ENCODE measurements at places on chromosomes 1 and 21.

DNA sequence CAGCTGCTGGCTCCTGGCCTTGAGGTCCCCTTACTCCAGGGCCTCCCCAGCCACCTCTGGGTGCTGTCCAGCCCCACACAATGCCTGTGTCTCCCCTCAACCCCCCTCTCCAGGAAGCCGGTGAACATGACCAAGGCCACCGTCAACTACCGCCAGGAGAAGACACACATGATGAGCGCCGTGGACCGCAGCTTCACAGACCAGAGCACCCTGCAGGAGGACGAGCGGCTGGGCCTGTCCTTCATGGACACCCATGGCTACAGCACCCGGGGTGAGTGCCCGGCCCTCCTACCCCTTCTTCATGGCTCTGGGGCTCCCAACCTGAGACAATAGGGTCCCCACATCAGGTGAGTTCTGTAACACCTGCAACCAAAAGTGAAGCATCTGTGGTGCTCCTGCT lies 55.4 kb downstream of the PTPRU start:
- DNase-seq, result no peak

- no peak for DNase-seq
Measured at GRCh38 chr1:234175363-234175762, 197.9 kb upstream of the COA6 start.

DNA sequence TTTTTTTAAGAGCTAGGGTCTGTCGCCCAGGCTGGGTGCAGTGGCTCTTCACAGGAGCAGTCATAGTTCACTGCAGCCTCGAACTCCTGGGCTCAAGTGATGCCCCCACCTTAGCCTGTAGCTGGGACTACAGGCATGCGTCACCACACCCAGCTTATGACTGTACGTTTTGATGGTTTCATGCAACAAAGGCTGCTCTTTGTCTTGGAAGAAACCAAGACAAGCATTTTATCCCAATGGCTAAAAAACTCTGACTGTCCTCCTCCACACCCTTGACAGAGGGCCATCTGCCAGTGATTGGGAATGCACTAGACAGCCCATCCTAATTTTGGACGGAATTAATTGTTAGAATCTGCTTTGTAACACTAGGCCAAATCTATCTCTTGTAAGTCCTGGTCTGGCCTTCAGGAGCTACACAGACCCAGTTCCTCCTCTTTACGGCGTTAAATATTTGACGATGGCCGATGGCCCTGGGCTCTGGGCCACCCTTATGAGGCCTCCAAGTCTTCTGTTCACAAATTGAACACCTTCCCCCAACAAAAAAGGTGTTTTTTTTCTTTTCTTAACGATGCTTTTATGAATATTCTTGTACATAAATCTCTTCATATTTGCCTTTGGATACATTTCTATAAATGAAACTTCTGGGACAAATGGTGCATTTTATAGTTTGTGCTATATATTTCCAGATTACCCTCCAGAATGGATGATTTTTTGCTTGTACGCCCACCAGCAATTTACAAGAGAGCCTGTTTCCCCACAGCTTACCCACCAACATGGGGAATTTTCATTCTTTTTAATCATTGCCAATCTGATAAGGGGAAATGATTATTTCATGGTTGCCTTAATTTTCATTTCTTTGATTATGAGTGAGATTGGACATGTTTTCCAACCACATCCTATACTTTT lies 104.8 kb upstream of the SLC25A33 start:
- no peak for DNase-seq

GRCh38 chr1:190564117-190564516 lies 86.5 kb upstream of the BRINP3 start:
- no peak for DNase-seq

DNA sequence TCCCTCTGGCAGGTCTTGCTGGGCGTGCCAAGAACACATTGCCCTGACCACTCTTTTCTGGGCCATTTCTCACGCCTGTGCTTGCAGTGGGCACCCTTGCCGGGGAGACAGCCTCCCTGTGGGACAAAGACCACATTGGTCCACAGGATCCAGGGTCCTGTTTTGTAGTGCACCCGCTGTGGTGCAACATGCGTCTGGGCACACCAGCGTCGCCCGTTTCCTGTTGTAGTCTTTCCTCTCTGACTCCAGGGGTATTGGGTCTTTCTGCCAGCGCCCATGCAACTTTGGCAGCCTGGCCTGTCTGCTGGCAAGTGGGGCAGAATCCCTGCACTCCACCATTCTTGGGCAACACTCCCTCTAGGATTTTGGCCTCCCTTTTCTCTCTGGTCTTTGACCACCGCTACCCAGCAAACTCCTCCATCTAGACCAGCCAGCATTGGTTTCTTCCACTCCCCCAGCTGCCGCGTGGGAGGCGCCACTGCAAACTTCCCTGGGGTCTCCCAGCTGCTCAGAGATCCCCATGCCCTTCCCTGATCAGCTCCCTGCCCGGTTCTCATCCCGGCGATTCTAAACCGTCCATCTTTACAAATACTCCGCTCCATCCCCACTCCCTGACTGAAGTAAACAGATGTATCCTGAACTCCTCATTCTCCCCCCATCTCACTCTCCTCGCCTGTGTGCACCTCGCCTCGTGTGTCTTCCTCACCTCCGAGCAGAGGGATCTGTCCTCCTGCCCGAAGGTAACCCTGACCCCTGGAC lies 1.2 kb upstream of the TPRG1L start:
- no peak for DNase-seq

- peak; percentile 1 for DNase-seq
Measured at GRCh38 chr21:44395260-44395659, 41.8 kb downstream of the TRPM2 start.

- DNase-seq, result no peak
Measured at GRCh38 chr1:56265216-56265615, 314.1 kb downstream of the PLPP3 start.

Data from mucosa of gallbladder (tissue), 1 donor.